Skin of body (tissue), 3 donors: ENCODE measurements at places on chromosomes 12 and 14. TPM values are rescaled to one million over a fixed set of nuclear protein-coding genes. Genes with fewer than 3 reads are reported as not detected.

The AKAP3 gene
- 0.49 TPM for total RNA-seq

The BCAT1 gene
- 23.8 TPM for total RNA-seq

The KRT85 gene
- total RNA-seq = 98.6 TPM

The FGD4 gene
- total RNA-seq = 21.9 TPM

The AQP2 gene
- total RNA-seq = not detected

The SLC8A3 gene
- total RNA-seq = 3.5 TPM

The IL22 gene
- not detected for total RNA-seq

- DNase-seq = no peak
Observed at GRCh38 chr12:27585739-27586265, 61.8 kb downstream of the PPFIBP1 start.

DNA sequence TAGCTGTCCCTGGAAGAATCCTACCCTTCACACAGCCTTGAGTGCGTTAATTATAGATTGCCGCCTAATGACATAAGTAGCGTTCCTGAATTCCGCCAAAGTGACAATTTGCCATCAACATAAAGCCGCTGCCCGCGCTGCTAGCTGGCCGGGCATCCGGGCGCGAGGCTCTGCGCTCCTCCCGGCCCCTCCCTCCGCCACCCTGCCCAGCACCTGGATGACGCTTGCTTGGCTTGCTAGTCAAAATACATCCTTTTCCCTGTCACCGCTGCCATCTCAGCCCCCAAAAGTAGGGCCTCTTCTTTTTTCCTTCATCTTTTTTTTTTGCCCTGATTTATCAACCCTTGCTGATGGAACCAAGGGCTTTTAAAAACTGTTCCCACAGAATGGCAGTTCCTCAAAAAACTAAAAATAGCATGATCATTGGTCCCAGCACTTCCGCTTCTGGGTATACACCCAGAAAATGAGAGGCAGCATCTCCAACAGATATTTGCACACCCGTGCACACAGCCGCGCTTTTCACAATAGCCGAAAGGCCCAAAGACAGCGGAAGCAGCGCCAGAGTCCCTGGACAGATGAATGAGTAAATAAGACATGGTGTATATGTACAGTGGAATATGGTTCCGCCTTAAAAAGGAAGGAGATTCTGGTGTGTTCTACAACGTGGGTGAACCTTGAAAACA is 235.2 kb downstream of the BCL11B start:
- DNase-seq = no peak

DNA sequence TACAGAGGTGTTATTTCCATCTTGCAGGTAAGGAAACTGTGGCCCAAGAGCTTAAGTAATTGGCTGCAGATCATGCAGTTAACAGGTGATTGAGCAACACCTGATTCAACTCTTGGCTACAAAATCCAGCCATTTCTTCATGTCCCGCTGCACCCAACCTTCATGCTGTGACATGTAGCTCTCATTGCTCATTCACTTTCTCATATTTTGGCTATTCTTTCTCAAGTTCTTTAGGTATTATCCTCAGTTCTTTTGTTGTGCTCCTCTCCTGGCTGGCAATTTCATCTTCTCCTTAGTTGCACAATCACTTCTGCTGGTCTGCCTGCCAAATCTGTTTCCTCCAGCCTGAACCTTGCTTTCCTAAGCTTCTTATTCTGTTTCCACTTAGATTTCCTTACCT is 300.8 kb downstream of the SSPN start:
- DNase-seq = no peak

GRCh38 chr12:132946246-132946820 is 9.8 kb downstream of the ZNF605 start:
- DNase-seq = no peak

DNA sequence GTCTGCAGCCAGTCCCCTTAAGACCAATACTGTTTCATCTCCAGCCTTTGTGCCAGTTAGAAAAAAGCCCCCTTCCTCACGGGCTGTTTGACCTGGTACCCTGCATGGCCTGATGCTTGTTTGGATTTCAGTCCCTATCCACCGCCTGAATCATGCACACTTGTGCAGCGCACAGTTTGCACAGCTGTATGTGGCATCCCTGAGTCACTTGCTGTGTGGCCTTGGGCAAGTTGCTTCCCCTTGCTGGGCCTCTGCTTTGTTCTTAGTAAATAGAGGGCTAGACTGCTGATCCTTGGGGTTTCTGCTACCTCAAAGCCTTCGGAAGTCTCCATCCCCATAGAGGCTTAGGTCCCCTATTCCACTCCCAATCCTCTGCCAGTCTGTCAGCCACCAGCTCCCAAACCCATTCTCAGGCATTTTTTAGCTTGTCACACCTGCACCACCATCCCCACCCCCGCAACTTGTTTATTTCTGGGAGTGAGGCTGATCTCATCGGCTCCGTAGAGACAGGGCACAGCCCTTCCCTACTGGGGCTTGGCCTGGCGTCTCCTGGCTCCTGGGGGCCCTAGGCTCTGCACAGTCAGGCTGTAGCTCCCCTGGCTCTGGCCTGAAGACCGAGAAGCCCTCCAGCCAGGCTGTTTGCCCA is 8.8 kb downstream of the KRT80 start:
- DNase-seq = no peak

DNA sequence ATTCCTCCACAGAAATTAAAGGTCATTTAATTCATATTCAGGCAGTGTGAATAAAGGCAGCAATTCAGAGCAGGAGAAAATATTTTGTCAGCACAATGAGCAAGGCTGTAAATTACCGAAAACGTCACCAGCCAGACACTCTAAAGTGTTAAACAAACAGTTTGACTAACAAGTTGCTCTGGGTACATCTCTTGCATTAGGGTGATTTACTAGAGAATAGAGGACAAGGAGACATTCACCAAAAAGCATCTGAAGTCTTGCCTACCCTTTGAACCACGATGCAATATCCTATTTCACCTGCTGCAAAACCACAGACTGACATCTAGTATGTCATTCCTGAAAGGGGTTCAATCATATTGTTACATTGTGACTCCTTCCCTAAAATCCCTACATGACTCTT is 27.1 kb upstream of the GPHB5 start:
- no peak for DNase-seq

GRCh38 chr12:71415336-71416231 is 24.0 kb upstream of the LGR5 start:
- DNase-seq = no peak

DNA sequence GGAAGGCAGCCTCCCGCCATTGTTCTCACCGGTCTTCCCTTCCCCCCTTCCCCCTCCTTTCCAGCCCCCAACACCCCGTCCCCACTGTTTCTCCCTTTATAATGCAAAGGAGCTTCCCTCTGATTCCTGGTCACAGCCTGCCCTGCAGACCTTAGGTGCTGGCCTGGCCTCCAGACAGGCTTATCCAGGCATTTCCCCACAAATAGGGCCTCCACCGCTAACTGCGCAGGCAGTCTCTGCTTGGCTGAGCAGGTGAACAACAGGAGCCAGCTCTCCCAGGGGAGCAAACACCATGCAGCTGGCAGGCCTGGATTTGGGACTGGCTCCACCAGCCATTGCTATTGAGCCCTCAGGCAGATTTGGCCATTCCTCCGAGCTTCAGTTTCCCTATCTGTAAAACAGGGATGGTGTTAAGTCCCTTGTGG is 46.0 kb downstream of the SMIM41 start:
- no peak for DNase-seq

DNA sequence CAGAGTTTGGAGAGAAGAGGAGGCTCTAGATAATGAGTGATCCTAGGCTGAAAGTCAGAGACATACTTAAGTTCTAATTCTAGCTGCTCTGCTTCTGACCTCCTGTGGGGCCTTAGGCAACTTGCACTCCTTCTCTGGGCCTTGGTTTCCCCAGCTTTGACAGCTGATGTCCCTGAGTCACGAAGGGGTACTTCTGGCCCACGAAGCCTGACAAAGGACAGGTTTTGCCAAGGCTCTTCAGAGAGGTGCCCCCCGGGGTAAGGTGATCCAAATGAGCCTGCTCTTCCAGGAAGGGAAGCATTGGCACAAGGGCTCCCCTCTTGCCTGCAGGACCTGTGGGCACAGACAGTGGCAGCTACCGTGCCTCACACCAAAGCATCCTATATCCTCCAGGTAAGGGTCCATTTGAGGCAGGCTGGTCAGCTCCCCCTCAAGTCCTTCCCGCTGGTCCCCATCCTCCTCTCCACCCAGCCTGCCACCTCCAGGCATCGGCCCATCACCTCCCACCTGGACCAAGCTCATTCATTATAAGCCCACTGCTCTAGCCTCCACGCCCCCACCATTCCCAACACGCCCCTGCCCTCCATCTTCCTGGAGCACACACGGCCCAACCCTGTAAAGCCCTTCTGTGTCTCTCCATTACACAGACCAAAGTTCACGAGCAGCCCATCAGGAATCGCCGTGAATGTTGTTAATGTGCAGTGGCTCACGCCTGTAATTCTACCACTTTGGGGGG is 1.9 kb upstream of the PPP1R13B start:
- no peak for DNase-seq

GRCh38 chr12:49388682-49389386 is 21.6 kb downstream of the SPATS2 start:
- DNase-seq = no peak

DNA sequence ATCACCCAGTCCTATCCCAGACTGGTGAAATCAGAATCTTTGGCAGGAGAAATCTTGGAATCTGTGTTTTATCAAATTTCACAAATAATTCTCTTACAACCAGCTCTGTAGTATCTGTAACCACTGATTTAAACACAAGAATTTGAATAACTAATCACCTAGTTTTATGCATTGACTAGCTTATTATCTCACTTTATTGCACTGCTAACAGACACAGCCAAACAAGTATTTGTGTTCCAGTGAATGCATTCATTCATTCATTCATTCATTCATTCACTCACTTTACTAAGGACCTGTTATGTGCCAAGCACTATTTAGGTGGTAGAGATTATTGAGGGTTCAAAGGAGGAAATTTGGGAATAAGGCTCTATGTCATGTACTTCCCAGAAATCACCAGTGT is 16.2 kb downstream of the LRRC74A start:
- no peak for DNase-seq

DNA sequence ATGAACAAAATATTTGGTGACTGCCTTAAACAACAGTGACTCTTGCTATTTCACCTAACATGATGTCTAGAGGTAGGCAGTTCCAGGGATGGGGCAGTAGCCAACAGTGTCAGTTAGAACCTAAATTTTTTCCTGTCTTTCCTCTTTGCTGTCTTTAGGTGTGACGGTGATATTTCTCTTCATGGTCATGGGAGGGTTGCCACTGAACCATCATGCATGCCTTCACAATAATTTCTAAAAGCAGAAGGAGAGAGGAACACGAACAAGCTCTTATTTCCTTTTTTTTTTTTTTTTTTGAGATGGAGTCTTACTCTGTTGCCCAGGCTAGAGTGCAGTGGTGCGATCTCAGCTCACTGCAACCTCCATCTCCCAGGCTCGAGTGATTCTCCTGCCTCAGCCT is 2.4 kb downstream of the CCDC63 start:
- no peak for DNase-seq

- no peak for DNase-seq
Observed at GRCh38 chr12:75257510-75257909, 47.9 kb upstream of the KCNC2 start.

DNA sequence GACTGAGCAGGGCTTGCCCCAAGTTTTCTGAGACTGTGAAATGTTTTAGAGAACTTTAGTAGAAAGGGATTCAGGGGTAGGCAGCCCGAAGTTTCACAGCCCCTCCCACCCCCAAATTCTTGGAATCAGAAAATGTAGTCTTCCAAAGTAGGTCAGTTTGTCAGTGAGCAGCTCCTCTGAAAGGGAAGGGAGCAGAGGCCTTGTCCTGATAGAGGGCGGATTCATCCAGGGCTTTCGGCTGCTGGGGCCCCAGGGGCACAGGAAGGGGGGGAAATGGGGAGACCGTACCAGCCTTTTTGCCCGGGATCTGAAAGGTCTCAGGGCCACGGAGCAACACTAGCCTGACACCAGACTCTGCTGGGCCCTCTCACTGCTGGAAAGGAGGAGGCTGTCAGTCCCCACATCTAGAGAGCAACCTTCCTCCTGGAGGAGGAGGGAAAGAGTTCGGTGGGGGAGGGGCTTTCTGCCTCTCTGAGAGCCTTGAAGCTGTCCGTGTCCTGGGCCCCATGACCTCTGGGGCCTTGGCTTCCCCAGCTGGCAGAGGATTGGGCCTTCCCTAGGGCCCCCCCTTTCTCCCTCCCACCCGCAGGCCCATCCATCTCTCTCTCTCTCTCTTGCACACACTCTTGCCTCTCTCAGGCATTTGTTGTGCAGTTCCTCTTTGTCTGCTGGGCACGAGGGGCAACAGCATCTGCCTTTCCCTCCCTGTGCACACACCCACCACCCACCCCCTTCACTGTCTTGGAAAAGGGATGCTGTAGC is at the start of gene IKZF4:
Gene IKZF4 (plus strand): TSS at position 621 of the 762 bp plus-strand sequence. CDS start 451 bp downstream, outside the sequence.
- peak; percentile 28 for DNase-seq

DNA sequence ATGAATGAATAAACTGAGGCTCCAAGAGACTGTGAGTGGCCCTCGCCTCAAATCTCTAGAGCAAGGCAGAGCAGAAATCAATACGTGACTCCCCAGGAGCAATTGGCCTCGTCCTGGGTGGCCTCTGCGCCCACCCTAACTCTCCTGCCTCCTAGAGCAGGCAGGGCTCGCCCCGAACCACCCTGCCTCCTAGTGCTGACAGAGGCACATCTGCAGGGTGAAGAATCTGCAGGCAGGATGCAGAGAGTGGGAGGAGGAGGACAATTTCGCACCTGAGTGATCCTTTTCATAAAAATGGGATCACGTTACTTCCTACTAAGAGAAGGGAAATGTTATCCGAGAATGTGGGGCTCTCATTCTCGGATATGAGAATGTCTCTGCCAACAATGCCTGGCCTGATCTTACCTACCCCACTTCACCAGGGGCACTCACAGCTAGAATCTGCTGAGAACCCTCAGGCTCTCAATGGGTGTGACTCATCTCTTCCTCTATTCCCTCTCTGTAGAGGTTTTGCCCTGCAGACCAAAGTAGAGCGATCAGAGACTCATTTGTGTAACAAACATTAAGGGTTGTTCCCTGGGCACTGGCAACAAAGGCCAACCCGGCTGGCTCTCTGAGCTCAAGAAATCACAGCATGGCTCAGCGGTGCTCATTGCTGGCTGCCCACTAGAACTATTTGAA is 61.7 kb upstream of the BCL2L14 start:
- DNase-seq = no peak

GRCh38 chr14:84532016-84532415 is 997.9 kb upstream of the FLRT2 start:
- no peak for DNase-seq

- peak; percentile 53 for DNase-seq
Observed at GRCh38 chr14:56659964-56660551, 80.5 kb downstream of the TMEM260 start.

- DNase-seq = no peak
Observed at GRCh38 chr12:52186118-52186840, 5.5 kb downstream of the KRT80 start.

GRCh38 chr14:20657216-20658211 is 16.0 kb upstream of the OR6S1 start:
- DNase-seq = no peak

GRCh38 chr12:77179515-77179914 is 114.1 kb upstream of the E2F7 start:
- no peak for DNase-seq

DNA sequence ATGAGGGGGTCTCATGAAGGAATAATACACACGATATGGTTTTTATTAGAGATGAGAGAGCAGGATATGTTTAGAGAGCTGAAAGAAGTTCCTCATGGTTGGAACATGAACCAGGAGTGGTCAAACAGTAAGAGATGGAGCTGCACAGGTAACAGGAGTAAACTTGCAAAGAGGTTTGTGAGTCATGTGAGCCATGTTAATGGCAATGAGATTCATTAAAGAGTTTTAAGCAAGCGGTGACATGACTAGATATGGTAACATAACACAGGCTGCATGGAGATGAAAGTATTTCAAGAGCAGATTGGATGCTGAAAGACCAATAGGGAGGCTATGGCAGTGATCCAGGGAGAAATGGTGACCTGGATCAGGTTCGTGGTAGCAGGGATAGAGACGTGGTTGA is 62.6 kb upstream of the SSTR1 start:
- DNase-seq = no peak

GRCh38 chr12:50934371-50934851 is 17.9 kb upstream of the HIGD1C start:
- no peak for DNase-seq
